ENCODE measurements at places on chromosomes 3 and 15. TPM values are rescaled to one million over a fixed set of nuclear protein-coding genes. Genes with fewer than 3 reads are reported as not detected.

Gene PSMA4
- total RNA-seq, result 217 TPM

Gene PLA2G4D
- total RNA-seq, result not detected

Gene MTHFS
- 10.8 TPM for total RNA-seq

Gene SCN5A
- 0.34 TPM for total RNA-seq

Gene SOX2
- total RNA-seq, result not detected

Gene SLC28A1
- total RNA-seq, result not detected

Gene LINGO1
- not detected for total RNA-seq

Gene ALDH1A3
- 16.0 TPM for total RNA-seq

Gene TRAIP
- 10.3 TPM for total RNA-seq

Gene CFAP161
- total RNA-seq, result not detected

Gene COL6A5
- not detected for total RNA-seq

Gene OR4F6
- total RNA-seq, result not detected

Gene REC114
- not detected for total RNA-seq

Gene ASB14
- not detected for total RNA-seq

Gene FAIM
- total RNA-seq, result 11.1 TPM

Gene ZSCAN29
- 9.2 TPM for total RNA-seq

Gene CERS3
- not detected for total RNA-seq

Gene UBE2E2
- 35.0 TPM for total RNA-seq

Gene AP3B2
- 0.15 TPM for total RNA-seq

Gene SYNPR
- not detected for total RNA-seq

Gene CPOX
- 24.5 TPM for total RNA-seq

Gene ANO10
- 29.3 TPM for total RNA-seq

Gene TEX55
- not detected for total RNA-seq

Gene C2CD4A
- total RNA-seq, result not detected

Gene MUC13
- total RNA-seq, result not detected

Gene SERINC4
- total RNA-seq, result 0.15 TPM

Gene CTXN2
- not detected for total RNA-seq

Gene CYP1A1
- not detected for total RNA-seq

Gene GOLGA6A
- total RNA-seq, result not detected

Gene ITIH4
- 0.45 TPM for total RNA-seq

Gene ALPK3
- total RNA-seq, result 0.84 TPM

Gene SPTBN5
- total RNA-seq, result under 0.01 TPM

Gene GPR176
- total RNA-seq, result 80.7 TPM

Gene GOLGA6L2
- not detected for total RNA-seq

Gene AADACL2
- not detected for total RNA-seq

Gene TTC21A
- total RNA-seq, result 0.59 TPM

Gene FGF12
- not detected for total RNA-seq

Gene EID1
- total RNA-seq, result 179 TPM

Gene LRRN1
- 0.17 TPM for total RNA-seq

Gene NMB
- total RNA-seq, result 12.1 TPM

Gene SKIL
- 4.0 TPM for total RNA-seq

Gene NCKIPSD
- total RNA-seq, result 25.9 TPM

Gene EPHA6
- total RNA-seq, result 0.17 TPM

Gene HCLS1
- 1.2 TPM for total RNA-seq

Gene CLDN16
- not detected for total RNA-seq
